Urinary bladder (tissue), 4 donors: ENCODE measurements at places on chromosomes 11 and 22. TPM values are rescaled to one million over a fixed set of nuclear protein-coding genes. Genes with fewer than 3 reads are reported as not detected.

RASL10A gene
- total RNA-seq, result 0.58 TPM

C1QTNF5 gene
- total RNA-seq, result 17.4 TPM

NEFH gene
- 0.90 TPM for total RNA-seq

ACTN3 gene
- not detected for total RNA-seq

SLC22A25 gene
- not detected for total RNA-seq

ZNF280B gene
- total RNA-seq, result 1.9 TPM

TSKU gene
- total RNA-seq, result 10.0 TPM
